ENCODE measurements at places on chromosomes 7 and 10. TPM values are rescaled to one million over a fixed set of nuclear protein-coding genes. Genes with fewer than 3 reads are reported as not detected.
A peak's percentile ranks its signal among the peaks of the same experiment; 100 is the strongest.

AGAP3 gene
- 24.8 TPM for total RNA-seq

CYP3A4 gene
- total RNA-seq, result not detected

HOXA7 gene
- total RNA-seq, result not detected

CD36 gene
- not detected for total RNA-seq

GRM8 gene
- total RNA-seq, result not detected

BRAF gene
- 26.6 TPM for total RNA-seq

SPDYE1 gene
- not detected for total RNA-seq

- DNase-seq, result no peak
- no peak overlapping the region for H3K27ac ChIP-seq
- no peak overlapping the region for H3K4me3 ChIP-seq
- H3K27me3 ChIP-seq, result peaks cover under 1% of the 10 kb centered on the region
- H3K4me1 ChIP-seq, result no peaks in the 10 kb centered on the region
Measured at GRCh38 chr10:110629680-110630191, 14.4 kb upstream of the RBM20 start.

- no peaks in the 10 kb centered on the region for H3K36me3 ChIP-seq
- no peaks in the 10 kb centered on the region for H3K27me3 ChIP-seq
- no peak overlapping the region for H3K27ac ChIP-seq
- no peaks in the 10 kb centered on the region for H3K4me1 ChIP-seq
- no peak overlapping the region for H3K4me3 ChIP-seq
- no peak for DNase-seq
Measured at GRCh38 chr10:53719658-53720057, 947.1 kb upstream of the MBL2 start.

GRCh38 chr10:484925-485661, 204.4 kb downstream of the DIP2C start:
- no peaks in the 10 kb centered on the region for H3K27me3 ChIP-seq
- peaks cover 1% of the 10 kb centered on the region for H3K4me1 ChIP-seq
- peak overlapping the region; percentile 77 for H3K4me3 ChIP-seq
- peak overlapping the region; percentile 82 for H3K27ac ChIP-seq
- peak; percentile 13 for DNase-seq
- no peaks in the 10 kb centered on the region for H3K36me3 ChIP-seq

- no peak overlapping the region for H3K4me3 ChIP-seq
- H3K27me3 ChIP-seq, result peaks cover 5% of the 10 kb centered on the region
- no peaks in the 10 kb centered on the region for H3K36me3 ChIP-seq
Measured at GRCh38 chr10:18421726-18422293, 229.6 kb downstream of the NSUN6 start.

DNA sequence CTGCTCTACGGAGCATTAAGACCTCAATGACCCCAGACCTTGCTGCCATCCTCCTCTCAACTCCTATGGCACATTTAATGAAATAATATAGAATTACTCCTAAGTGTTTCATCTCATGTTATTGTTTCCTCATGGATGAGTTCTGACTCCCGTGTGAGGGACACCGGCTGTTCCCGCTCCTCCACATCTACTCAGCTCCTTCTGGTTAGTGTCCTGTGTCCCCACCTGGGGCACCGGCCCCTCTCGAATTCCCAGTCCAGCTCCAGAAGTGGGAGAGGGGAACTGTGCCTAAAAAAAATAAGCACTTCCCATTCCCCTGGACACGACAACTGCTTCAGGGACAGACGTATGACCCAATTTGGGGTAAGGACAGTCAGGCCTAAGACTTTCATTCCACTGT, 58.3 kb downstream of the PIP4K2A start:
- peaks cover 94% of the 10 kb centered on the region for H3K4me1 ChIP-seq
- H3K4me3 ChIP-seq, result no peak overlapping the region
- H3K27ac ChIP-seq, result peak overlapping the region; percentile 99
- H3K27me3 ChIP-seq, result no peaks in the 10 kb centered on the region

GRCh38 chr10:80684259-80684658, 146.6 kb downstream of the SH2D4B start:
- no peaks in the 10 kb centered on the region for H3K36me3 ChIP-seq
- DNase-seq, result no peak
- H3K4me3 ChIP-seq, result no peak overlapping the region
- no peaks in the 10 kb centered on the region for H3K27me3 ChIP-seq

DNA sequence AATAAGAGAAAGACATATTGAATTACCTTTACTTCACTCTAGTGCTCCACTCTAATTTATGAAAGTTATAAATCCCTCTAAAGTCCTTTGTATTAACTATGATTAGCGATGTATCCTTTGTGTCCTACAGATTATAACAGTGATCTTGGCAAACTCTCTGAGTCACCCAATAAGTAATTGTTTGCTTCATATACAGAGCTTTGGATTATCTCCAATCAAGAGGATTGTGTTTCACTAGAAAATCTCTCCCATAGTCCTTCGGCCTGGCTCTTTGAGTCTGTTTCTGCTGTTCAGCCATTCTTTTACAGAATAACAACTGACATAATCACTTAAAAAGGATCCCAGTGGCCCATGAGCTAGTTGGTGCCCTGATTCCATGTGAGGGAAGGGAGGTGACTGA, 9.5 kb downstream of the LMOD2 start:
- peaks cover 23% of the 10 kb centered on the region for H3K27me3 ChIP-seq
- H3K27ac ChIP-seq, result no peak overlapping the region
- no peak for DNase-seq
- H3K36me3 ChIP-seq, result no peaks in the 10 kb centered on the region

DNA sequence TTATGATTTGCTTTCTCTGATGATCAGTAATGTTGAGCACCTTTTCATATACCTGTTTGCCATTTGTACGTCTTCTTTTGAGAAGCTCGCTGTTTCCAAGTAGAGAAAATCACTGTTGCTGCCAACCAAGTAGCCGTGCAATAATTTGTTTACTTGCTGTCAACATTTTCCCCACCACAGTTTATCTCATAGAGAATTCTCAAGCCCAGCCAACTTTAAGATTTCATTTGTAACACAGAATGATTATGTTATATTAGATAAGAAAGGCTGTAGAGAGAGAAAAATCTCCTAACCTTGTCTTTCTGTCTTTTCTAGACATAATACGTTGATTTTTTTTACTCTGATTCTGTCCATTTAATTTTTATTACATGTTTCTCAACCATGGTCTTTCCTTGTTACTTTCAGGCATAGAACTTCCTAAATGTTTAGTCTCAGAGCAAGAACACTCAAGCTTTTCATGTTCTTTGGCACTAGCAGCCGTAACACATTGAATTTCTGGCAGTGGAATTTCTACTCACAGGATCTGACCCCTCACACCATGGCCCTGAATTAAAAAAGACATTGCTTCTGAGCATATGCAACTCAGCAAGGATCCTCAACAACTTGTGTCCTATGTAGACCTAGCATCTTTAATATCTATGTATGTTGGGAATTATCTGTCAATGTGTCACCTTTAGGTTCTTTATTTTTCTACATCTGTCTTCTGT, 23.1 kb downstream of the RPA3 start:
- H3K36me3 ChIP-seq, result peaks cover 27% of the 10 kb centered on the region
- DNase-seq, result no peak
- no peak overlapping the region for H3K4me3 ChIP-seq
- H3K4me1 ChIP-seq, result peaks cover 25% of the 10 kb centered on the region
- H3K27me3 ChIP-seq, result no peaks in the 10 kb centered on the region
- no peak overlapping the region for H3K27ac ChIP-seq

Measured in activated naive CD8-positive, alpha-beta T cell treated with anti-CD3 and anti-CD28 coated beads for 36 hours (primary cell).